ENCODE measurements at places on chromosomes 11 and 22. TPM values are rescaled to one million over a fixed set of nuclear protein-coding genes. Genes with fewer than 3 reads are reported as not detected.

KRTAP5-9 gene
- 0.32 TPM for total RNA-seq

OR8D1 gene
- not detected for total RNA-seq

FERMT3 gene
- 14.0 TPM for total RNA-seq

PLAAT3 gene
- total RNA-seq, result 204 TPM

TRPC6 gene
- 6.2 TPM for total RNA-seq

CSNK2A3 gene
- 2.6 TPM for total RNA-seq

P2RX6 gene
- total RNA-seq, result not detected

TNNT3 gene
- total RNA-seq, result 8.2 TPM

OLFML1 gene
- 4.6 TPM for total RNA-seq

BBOX1 gene
- total RNA-seq, result not detected

KCNJ11 gene
- 5.0 TPM for total RNA-seq

WNT7B gene
- not detected for total RNA-seq

MS4A18 gene
- total RNA-seq, result not detected

OR10A6 gene
- total RNA-seq, result not detected

ANKK1 gene
- total RNA-seq, result 1.6 TPM

PHETA2 gene
- total RNA-seq, result 11.6 TPM

EHF gene
- total RNA-seq, result 0.16 TPM

CCDC116 gene
- total RNA-seq, result 0.15 TPM

OR52K1 gene
- under 0.01 TPM for total RNA-seq

HIKESHI gene
- 34.7 TPM for total RNA-seq
